ENCODE measurements at places on chromosomes 1 and 21.

- no peak for DNase-seq
Measured at GRCh38 chr1:181469829-181470228, 13.5 kb upstream of the CACNA1E start.

- DNase-seq, result no peak
Measured at GRCh38 chr1:1026599-1027413, 6.9 kb downstream of the AGRN start.

- no peak for DNase-seq
Measured at GRCh38 chr1:162846256-162847212, 14.4 kb downstream of the CCDC190 start.

- no peak for DNase-seq
Measured at GRCh38 chr1:110606657-110607535, 738 bp upstream of the KCNA2 start.

DNA sequence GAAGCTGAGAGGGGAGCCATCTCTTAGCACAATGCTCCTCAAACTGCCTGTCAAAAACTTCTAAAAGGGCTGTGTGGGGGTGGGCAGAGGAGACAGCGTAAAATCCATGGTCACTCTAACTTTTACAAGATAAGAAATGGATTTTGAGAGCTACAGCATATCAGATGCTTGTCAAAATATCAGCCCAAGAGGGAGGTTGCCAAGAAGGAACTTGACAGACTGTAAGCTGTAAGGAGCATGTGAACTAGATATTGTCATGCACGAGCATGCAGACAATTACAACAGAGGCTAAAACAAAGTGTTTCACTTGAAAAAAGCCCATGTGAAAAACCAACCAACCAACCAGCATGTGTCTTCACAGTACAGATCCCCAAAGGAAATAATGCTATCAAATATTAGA lies 107.3 kb upstream of the B3GALT2 start:
- DNase-seq, result no peak

- DNase-seq, result no peak
Measured at GRCh38 chr1:198794498-198794897, 155.7 kb downstream of the PTPRC start.

DNA sequence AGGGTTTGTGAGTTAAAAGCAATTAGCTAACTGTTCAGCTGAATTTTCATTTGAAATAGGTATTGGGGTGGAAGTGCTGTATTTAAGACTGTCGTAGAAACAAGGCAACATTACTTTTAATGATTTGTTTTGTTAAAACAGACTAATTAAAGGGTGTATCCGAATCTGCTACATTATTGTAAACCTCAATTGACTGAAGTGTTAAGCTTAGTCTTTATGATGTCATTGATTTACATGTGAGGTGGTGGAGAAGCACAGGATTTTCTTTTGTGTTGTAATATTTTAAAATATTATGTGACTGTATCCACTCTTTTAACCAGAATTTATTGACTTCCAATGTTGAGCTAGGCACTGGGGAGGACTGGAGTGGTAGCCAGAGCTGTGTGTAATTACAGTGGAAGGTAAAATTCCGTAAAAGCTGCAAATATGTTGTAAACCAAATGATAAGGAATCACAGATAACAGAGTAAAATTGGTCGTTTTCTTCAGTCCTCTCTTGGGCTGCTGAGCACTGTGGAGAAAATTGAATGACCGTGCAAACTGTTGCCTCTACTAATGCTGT lies 1.6 kb downstream of the HOOK1 start:
- DNase-seq, result no peak

- DNase-seq, result no peak
Measured at GRCh38 chr1:203448521-203449061, 27.0 kb upstream of the PRELP start.

DNA sequence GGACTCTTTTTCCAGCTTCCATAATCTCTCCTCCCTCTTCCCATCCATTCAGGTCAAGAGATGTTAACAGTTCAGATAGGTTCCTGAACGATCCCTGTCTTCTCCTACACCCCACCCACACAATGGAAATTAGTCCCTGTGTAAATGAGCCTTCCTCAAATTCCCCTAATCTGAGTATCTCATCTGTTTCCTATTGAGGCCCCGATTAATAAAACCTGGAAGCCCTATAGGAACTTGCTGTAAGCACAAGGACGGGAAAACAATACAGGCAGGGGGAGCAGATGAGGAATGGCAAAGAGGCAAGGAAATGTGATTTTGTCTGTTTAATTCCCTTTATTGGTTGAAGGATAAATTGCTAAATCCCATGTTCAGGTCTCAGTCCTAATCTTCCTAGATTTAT lies 7.1 kb upstream of the GPX7 start:
- DNase-seq, result no peak

DNA sequence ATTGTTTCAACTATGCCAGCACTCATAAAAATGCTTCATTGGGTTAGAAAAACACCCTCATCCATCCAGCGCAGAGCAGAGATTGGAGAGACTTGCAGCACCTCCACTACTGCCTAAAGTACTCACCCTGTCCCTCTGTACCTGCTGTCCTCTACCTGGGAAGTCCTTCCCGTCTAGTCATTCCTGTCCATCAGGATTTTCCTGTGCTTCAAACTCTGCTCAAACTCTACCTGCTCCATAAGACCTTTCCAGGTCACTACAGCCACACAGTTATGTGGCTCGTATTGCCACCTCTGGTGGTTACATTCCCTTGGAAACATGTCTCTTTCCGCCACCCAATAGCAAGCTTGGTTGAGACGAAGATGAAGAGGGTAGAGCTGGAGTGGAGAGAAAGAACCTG lies 7.2 kb downstream of the OVGP1 start:
- no peak for DNase-seq

- DNase-seq, result no peak
Measured at GRCh38 chr1:21524686-21525339, 15.6 kb downstream of the ALPL start.

DNA sequence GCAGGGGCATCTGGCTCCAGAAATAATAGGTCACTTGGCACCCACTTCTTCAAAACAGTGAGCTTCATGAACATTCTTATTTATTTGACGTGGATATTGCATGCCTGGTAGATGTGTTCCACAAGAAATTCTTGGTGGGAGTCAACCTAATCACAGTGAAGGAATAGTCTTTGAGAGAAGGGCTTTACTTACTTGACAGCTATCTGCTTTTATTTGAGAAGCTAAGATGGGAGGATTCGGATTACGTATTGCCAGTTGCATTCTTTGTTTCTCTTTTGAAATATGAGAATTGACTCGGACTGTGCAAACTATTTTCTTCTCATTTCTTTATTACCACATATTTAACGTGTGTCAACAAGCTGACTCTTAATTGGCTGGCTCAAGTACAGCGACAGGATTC lies 117.2 kb downstream of the FASLG start:
- DNase-seq, result no peak

DNA sequence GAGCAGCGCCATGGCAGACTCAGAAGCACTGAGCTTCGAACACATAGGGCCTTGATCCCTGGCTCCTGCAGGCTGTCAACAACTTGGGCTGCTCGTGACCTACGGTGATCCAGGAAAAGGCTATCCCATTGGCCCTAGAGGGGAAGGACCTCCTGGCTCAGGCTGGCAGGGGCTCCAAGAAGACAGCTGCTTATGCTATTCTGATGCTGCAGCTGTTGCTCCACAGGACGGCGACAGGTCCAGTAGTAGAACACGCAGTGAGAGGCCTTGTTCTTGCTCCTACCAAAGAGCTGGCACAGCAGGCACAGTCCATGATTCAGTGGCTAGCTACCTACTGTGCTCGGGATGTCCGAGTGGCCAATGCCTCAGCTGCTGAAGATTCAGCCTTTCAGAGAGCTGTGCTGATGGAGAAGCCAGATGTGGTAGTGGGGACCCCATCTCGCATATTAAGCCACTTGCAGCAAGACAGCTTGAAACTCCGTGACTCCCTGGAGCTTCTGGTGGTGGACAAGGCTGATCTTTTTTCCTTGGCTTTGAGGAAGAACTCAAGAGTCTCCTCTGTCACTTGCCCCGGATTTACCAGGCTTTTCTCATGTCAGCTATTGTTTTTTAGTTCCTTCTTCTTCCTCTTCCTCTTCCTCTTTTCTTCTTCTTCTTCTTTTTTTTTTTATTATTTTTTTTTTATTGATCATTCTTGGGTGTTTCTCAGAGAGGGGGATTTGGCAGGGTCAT lies 18.9 kb downstream of the ITLN2 start:
- no peak for DNase-seq

- DNase-seq, result no peak
Measured at GRCh38 chr1:112889052-112889768, 66.8 kb downstream of the SLC16A1 start.

- DNase-seq, result no peak
Measured at GRCh38 chr1:98388441-98388840, 273.1 kb upstream of the SNX7 start.

- no peak for DNase-seq
Measured at GRCh38 chr21:37074197-37074510, 1.1 kb downstream of the TTC3 start.

DNA sequence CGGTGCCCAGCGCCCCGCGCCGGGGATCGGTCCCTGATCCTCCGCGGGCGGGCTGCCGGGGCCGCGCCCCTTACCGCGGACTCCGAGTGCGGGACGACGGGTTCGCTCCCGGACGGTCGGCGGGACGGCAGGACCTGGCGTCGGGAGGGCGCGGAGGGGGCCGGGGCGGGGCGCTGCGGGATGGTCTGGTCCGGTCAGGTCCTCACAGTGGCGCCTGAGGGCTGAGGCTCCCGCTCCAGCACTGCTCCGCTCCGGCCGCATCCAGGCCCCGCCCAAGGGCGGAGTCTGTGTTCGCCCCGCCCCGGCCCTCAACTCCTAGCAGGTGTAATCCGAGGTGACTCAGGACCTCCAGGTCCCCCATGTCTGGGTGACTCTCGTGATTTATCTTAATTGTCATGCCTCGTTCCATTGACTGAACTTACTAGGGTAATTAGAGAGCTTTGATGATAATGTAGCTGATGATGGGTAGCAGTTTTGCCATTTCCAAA lies at the start of gene RAB3B:
Gene RAB3B, minus strand, starts transcription at position 223 of the 488 bp plus-strand sequence. CDS start 13,583 bp downstream, outside the sequence.
- peak; percentile 71 for DNase-seq

- no peak for DNase-seq
Measured at GRCh38 chr1:7576946-7577657, 194.0 kb upstream of the VAMP3 start.

GRCh38 chr1:78093560-78093959 lies 47.8 kb downstream of the GIPC2 start:
- no peak for DNase-seq

DNA sequence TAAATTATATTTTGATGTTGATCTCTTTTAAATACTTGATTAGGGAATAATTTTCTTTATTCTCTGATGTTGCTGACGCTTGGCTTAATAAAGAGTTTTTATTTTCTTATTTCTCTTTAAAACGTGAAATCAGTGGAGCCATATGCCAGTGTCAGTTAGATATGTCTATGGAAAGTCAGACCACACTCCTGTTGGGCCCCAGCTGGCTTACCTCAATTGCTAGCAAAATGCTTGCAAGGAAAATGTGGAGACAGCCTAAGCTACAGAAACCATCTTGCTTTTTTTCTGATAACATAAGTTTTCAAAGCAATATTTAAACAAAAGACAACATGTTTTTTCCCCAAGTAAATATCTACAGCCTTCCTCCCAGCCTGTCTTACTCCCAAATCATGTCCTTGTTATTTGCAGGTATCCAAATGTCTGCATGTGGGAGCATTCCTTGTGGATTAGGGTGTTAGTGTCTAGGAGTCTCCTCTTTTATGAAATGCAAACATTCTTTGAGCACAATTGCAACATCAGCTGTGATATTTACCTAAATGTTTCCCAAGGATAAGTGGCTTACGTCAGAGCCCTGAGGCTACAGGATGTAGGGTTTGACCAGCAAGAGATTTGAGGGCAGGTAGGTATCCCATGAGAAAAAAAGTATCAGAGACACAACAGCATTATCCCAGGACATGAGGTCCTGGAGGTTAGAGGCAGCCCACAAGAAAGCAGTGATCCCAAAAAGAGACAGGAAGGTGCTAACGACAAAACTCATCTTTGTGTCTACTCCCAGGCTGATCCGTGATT lies 117.2 kb upstream of the KCNJ15 start:
- no peak for DNase-seq

GRCh38 chr1:33986390-33987095 lies 122.7 kb downstream of the HMGB4 start:
- DNase-seq, result no peak

- DNase-seq, result no peak
Measured at GRCh38 chr1:159849626-159850366, 12.7 kb downstream of the VSIG8 start.

DNA sequence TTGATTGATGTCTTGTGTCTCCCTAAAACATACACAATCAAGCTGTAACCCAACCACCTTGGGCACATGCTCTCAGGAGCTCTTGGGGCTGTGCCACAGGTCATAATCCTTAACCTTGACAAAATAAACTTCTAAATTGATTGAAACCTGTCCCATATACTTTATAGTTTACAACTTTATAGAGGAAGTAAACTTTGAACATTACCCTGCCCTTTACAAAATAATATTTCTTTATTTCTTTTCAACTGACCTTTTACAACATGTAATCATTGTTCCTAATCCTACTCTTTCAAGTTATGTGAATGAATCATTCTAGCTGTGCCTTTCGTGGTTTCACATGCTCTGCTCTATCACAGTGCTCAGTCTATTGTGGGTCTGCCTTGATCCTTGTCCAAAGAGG lies 118.3 kb upstream of the ATP1A1 start:
- no peak for DNase-seq

DNA sequence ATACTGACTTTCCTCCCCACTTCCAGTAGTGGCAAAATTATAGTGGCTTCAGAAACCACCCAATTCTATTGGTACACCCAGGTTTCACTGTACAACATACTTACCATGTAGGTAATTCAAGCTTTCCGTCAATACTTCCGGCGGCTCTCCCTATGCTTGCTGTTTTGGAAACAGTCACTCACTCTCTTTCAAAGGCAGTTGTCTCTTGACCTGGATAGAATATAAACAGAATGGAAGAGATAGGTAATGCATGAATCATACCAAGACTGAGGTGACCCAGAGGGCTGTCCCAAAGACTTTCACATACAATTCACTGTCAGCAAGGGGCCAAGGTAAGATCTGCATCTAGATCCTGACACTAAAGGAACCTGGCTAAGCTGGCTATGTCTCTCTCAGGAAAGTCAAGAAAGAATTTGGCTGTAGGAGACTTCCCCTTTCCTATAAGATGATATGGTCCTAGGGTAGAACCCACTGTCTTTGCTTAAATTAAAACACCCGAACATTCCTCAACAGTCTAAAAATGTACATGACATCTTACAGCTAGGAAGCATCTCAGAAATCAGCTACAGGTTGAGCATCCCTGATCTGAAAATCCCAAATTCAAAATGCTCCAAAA lies 59.6 kb downstream of the LUZP1 start:
- no peak for DNase-seq

DNA sequence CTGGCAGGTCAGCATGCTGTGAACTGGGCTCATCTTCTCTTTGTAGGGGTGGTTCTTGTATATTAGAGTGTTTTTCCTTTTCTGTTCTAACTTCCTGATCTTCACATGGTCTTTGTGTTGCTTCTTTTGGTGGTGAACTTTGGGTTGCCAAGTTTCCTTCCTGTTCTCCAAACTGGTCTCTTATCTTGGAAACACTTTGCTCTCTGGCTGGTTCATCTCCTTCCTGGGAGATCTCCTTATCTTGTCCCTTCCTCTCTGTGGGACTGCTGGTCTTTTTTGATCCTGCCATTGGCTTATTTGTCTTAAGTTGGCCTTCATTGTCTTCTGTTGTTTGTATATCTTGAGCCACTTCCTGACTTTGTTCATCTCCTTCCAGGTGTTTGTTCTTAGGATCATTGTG lies 2.1 kb downstream of the TCHHL1 start:
- DNase-seq, result no peak
